ENCODE measurements at places on chromosomes 6 and 20. TPM values are rescaled to one million over a fixed set of nuclear protein-coding genes. Genes with fewer than 3 reads are reported as not detected.

DNA sequence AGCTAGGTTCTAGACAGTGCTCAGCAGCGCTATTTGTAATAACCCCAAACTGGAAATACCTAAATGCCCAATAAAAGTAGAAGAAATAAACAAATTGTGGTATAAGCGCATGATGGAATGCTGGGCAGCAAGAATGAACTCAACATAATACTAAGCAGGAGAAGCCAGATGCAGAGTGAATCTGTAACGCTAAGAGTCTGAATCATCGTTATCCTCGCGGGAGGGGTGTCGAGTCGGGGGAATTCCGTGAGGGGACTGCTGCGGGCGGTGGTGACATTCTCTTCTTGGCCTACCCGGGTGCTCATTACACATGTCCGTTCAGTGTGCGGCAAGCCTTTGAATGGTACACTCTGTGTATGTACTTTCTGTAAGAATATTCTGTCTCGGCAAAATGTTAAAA, 83.7 kb downstream of the SULF2 start:
- DNase-seq, result no peak

DNA sequence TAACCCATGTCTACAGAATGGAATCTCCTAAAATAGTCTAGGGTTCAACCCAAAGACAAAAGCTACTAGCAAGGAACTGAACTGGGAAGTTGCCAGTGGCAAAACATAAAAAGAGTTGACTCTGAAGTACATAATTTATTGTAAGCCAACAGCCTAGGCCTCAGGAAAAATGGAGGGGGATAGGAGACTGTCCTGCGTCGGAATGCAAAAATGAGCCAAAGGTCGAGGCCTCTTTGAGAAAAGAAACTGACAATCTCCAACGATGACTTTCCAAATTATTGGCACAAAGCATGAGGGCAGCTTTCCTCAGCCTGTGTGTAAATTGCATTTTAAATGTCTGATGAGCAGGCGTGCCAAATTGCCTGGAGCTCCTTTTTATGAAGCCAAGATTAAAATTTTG, 2.1 kb downstream of the COL12A1 start:
- DNase-seq, result no peak

GRCh38 chr6:132218059-132218696, 183.1 kb downstream of the MOXD1 start:
- no peak for DNase-seq

- DNase-seq, result no peak
Measured at GRCh38 chr6:33429750-33430052, 9.8 kb downstream of the SYNGAP1 start.

GRCh38 chr6:47810885-47811284, 29.1 kb downstream of the OPN5 start:
- no peak for DNase-seq

DNA sequence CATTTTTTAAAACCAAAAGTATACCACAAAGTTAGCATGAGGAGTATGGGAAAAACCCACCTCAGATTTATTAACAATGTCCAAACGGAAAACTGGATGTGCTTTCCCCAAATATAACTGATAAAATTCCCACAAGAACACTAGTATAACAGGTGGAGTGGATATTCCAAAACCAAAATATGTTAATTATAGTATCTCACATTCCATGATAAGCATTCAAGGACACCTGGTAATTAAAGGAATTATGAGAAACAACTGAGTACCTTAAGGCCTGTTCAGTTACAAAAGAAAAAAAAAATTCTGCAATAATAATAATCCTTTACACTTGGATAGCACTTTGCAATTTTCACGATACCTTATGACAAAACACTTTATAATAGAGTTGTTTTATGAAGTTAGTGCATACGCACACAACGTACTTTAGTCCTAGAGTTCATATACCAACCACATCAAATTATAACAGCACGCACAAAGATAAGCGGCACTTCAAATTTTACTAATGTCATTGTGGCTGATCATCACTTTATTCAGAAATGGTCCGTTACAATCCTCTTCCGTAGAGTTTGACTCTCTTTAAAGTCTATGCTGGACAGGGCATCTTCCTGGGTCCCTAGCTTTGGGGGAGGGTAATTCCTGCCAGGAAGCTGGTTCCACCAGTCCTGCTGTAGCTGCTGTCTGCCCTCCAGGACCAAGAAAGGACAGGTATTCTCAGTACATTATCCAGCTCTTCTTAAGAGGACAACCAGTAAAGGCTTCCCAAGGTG, 1.7 kb downstream of the CDK19 start:
- no peak for DNase-seq

DNA sequence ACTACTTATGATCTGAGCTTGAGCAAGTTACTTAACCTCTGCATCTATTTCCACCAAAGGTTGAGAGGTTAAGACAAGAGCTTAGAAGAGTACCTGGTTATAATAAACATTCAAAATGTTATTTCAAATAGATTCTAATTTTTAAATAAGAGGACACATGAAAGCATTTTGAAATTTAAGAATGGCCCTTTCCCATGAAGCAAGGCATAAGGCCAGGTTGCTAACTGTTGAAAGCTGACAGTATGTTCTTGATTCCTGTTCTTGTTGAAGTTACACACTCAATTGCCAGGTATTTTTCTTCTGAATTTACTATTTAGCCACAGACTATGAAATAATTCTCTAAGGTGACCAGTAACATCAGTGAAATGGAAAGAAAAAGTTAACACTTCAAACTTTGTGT, 14.5 kb downstream of the C6orf62 start:
- DNase-seq, result no peak

DNA sequence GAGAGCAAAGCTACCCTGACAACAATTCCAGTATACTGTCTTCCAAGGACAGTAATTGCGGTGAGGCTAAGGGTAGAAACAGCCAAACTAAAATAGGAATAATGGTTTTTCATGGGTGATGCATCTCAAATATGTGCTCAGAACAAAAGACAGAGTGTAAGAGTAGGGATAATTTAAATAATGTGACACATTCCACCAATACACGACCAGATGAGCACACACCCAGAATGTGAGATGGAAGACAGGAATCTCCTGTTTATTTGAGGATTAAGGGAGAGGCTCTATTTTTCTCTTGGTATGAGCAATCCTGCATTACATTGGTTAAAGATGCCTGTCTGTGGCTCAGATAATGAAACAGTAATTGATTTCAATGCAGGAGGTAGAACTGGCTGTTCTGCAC, 292.9 kb upstream of the ZFP64 start:
- DNase-seq, result no peak

- DNase-seq, result no peak
Measured at GRCh38 chr6:34904990-34905613, 16.0 kb downstream of the ANKS1A start.

- DNase-seq, result no peak
Measured at GRCh38 chr6:8549074-8549790, 113.9 kb upstream of the SLC35B3 start.

Gene XPO5
- 19.9 TPM for total RNA-seq

Gene NRSN1
- total RNA-seq, result not detected

Gene MYCT1
- total RNA-seq, result 13.9 TPM

Gene CPNE5
- total RNA-seq, result 63.5 TPM

Gene TRIM38
- 4.7 TPM for total RNA-seq

Gene SLC35F1
- 1.6 TPM for total RNA-seq
